LoVo (cell line): ENCODE measurements at places on chromosomes 4 and X.

GRCh38 chr4:7289589-7289988 lies 97.3 kb downstream of the SORCS2 start:
- no peak for DNase-seq

DNA sequence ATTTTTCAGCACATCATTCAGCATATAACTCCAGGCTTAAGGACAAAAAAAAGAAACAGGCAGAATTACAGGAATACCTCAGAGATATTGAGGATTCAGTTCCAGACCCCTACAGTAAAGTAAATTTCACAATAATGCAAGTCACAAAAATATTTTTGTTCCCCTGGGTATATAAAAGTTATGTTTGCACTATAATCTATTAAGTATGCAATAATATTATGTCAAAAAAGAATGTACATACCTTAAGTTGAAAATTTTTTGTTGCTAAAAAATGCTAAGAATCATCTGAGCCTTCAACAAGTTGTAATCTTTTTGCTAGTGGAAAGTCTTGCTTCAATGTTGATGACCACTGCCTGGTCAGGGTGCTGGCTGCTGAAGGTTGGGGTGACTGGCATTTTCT lies 2532.5 kb downstream of the ARAP2 start:
- DNase-seq, result no peak

DNA sequence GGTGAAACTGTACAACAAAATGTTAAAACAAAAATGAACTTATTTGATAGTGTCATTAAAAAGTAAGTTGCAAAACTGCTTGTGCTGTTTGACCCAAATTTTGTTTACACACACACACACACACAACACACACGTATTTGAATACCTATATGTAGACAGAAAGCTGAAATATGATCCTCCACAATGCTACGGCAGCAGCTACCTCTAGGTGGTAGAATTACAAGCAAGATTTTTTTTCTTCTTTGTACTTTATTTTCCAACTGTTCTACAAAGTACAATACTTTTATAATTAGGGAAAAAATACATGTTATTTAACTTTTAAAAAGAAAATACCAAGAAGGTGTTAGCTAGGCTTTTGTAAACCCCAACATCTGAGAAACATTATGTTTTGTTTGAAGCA lies 1.2 kb downstream of the CYTL1 start:
- no peak for DNase-seq

DNA sequence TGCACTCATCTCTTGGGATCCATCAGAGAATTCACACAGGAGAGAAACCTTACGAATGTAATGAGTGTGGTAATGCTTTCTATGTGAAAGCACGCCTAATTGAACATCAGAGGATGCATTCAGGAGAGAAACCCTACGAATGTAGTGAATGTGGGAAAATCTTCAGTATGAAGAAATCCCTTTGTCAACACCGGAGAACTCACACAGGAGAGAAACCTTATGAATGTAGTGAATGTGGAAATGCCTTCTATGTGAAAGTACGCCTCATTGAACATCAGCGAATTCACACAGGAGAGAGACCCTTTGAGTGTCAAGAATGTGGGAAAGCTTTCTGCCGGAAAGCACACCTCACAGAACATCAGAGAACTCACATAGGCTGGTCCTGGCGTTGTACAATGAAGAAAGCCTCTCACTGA lies 42.8 kb downstream of the ZNF157 start:
- DNase-seq, result no peak
